ENCODE measurements at places on chromosomes 11 and 22.

DNA sequence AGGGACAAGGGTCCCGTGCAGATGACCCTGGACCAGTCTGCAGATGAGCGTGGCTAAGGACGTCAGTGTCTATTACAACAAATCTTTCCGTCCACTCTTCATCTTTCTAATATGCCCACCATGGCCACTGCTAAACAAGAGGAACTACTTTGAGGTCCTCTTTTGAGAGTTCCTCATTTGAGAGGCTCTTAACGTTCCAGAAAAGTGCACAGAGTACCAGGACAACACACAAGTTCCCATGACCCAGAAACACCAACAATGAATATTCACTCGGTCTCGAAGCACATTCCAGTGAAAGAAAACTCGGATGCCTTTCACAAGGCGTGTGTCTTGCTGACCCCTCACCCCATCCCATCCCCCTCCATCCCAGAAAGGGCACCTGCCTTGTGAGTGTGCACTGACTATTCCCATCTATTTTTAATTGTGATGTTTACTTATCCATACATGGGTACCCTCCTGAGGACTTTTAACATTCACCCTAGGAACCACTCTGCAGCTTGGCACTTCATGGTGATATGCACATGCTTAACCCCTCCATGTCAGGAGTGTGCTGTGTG lies 157.0 kb downstream of the SHANK2 start:
- DNase-seq, result no peak

- DNase-seq, result no peak
These were observed 167.8 kb downstream of the C11orf91 start for GRCh38 chr11:33532720-33533385.

- DNase-seq, result no peak
These were observed 13.8 kb upstream of the SERPIND1 start for GRCh38 chr22:20760084-20760483.

DNA sequence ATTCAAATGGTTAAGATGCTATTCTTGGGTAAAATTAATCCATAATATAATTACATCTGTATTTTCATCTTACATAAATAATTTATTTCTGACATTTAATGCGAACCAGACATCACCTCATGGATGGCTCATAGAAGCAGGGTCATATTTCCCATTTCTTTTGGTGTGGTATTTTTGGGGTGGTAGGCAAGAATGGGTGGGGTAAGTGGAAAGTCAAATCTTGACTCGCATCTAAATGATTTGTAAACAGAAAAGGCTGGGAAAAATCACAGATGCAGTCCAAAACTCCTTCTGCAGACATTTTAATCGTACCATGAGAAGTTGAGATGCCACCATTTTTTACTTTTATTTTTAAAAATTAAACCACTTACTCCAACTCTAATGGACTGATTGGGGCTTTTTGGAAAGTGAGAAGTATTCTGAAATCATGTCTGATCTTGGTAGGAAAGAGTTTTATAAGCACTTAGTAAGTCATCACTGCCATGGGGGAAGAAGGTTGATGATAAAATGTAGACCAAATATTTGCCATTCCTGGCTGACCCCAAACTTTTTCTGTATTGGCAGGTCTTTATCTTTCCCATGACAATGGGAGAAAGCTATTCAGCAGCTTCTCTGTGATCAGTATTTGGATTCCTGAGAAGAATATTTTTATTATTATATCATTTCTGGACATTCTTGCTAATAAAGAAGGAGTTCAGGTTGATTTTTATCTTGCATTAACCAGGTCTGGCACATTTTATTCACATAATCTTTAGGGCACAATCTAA lies 47.2 kb upstream of the BLID start:
- no peak for DNase-seq

GRCh38 chr11:122897606-122898210 lies 15.1 kb downstream of the JHY start:
- no peak for DNase-seq
